ENCODE measurements at places on chromosomes 5 and 9. TPM values are rescaled to one million over a fixed set of nuclear protein-coding genes. Genes with fewer than 3 reads are reported as not detected.

Gene SH3TC2
- total RNA-seq: 5.1 TPM

Gene TXN
- total RNA-seq: 1,028 TPM

Gene SLC36A2
- not detected for total RNA-seq

Gene ZSWIM6
- total RNA-seq: 1.8 TPM

Gene HSPB3
- not detected for total RNA-seq

Data from Caki2 (cell line).